ENCODE measurements at places on chromosomes 6 and 20.

DNA sequence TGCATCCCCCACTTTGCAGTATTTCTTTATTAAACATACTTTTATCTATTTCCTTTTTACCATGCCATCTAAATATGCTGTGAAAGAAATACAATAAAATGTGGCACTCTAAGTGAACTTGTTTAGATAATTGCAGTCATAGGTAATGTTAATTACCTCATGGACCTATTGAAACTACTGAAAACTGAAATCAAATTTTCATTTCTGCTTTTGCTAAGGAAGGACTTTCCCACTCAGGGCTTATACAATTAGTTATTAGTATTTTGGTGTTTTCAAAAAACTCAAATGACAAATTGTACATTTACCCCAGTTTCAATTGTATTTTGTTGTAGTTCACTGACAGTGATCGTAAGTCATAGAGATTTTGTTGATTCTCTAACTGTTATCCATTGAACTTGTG, 88.4 kb downstream of the ID4 start:
- DNase-seq, result no peak

- DNase-seq, result no peak
These were observed 542.9 kb upstream of the JAG1 start for GRCh38 chr20:11216451-11217314.

DNA sequence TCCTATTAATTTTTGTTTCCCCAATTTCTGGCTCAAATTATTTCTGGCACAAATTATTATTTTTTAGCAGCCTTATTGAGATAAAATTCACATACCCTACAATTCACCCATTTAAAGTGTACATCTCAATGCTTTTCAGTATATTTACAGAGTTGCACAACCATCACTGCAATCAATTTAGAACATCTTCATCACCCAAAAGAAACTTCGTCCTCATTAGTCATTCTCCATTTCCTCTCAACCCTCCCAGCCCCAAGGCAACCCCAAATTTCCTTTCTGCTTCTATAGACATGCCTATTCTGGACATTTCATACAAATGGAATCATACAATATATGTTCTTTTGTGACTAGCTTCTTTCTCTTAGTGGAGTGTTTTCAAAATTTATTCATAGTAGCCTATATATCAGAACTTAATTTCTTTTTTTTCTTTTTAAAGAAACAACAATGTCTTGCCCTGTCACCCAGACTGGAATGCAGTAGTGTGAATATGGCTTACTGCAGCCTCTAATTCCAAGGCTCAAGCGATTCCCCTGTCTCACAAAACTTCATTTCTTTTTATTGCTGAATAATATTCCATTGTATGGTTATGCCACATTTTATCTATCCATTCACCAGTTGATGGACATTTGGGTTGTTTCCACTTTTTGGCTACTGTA, 84.5 kb downstream of the DNAH8 start:
- no peak for DNase-seq

DNA sequence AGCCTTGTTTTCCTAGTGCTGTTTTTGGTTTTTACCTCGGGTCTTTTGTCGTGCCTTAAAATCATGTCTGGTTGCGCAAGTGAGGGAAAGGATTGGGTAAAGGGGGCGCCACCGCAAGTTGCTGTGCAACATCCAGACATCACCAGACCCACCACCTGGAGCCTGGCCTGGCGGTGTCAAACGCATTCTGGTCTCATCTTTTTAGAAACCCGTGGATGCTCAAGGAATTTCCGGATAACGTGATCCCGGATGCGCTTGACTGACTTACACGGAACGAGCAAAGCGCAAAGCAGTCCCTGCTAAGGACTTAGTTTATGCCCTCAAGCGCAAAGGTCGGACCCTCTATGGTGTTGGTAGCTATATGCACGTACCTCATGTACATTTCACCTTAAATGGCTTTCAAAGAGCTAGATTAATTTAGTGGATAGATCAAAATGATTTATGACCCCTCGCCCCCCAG, 105.2 kb downstream of the OR2B2 start:
- no peak for DNase-seq

DNA sequence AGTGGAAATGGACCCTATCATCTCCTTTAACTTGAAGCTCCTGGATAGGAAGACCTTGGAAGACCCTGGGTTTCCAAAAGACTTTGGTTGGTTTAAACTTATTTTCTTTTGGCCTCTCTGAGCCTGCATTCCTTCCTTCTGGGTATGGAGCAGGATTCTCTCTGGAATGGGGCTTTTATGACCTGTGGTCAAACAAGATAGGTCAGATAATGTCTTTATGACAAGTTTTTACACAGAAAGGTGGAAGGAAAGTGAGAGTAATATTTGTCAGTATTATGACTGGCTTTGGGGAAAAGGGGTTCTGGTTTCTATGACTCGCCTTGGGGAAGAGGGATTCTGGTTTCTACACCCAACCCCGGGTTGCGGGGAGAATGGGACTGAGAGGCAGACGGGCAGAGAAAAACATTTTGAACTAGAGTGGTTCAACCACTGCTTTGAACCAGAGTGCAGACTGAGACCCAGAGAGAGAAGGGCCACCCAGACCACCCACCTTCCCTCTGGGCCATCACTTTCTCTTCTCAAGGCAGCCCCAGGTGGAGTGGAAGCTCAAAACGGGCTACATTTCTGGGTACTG, 37.6 kb upstream of the KCNK5 start:
- no peak for DNase-seq

- DNase-seq, result no peak
These were observed 257.8 kb upstream of the KCNQ5 start for GRCh38 chr6:72363844-72364740.

DNA sequence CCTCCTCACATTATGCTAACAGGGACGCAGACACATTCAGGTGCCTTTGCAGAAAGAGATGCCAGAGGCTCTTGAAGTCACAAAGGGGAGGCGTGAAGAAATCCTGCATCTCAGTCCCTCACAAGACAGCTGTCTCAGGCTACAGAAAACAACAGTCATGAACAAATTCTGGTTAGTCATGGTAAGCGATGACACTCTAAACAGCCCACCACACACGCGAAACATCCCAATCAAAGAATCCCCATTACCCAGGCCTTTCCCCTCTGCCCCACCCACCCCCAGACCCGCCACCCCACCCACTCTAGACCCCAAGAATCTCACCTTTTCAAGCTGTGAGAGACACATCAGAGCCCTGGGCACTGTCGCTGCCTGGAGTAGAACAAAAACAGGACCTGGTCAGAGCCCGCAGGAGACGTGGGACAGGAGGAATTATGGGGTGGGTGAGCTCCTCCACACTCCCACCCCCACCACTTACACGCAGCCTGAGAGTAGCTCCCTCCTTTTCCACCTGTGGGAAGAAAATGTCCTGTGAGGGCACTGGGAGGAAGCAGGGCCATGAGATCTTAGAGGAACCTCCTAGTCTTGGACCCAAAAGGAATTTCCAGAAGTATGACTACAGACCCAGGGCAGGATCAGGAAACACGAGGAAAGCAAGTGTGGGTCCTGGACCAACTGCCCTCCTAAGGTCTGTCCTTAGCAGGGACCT, 2.7 kb downstream of the HLA-B start:
- DNase-seq, result peak; percentile 22

- no peak for DNase-seq
These were observed 35.0 kb downstream of the EDN3 start for GRCh38 chr20:59335377-59335776.

DNA sequence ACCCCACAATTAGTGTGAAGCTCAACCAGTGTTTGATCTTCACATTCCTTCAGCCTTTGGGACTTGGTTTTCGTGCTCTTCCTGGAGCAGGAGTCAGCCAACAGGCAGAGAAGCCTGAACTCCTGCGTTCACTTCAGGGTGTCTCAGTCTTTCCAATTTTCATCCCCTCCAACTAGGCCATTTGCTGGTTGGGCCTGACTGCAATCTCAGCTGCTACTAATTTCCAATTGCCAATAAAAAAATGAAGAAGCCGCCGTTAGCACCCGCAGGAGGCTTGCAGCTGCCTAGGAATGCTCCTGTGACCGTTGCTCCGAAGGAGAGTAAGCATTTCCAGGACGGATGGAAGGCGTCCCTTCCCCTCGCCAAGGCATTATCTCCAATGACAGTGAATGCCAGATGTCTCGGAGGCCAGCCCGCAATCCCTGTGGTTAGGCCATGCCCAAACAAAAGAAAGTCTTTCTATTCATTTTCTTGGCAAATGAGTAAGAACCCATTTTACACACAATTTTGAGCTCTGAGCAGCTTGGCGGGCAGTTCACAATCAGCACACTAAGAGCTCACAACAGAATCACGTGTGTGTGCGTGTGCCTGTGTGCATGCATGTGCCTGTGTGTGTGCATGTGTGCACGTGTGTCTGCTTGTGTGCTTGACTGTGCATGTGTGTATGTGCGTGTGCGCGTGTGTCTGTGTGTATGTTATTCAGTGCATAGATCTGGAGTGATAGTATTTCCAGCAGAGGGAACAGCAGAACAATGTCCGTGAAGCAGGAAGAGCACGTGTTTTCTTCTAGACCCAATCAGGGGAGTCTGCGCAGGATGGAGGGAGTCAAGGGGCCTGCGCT, 301.2 kb downstream of the SMOC2 start:
- DNase-seq, result no peak

DNA sequence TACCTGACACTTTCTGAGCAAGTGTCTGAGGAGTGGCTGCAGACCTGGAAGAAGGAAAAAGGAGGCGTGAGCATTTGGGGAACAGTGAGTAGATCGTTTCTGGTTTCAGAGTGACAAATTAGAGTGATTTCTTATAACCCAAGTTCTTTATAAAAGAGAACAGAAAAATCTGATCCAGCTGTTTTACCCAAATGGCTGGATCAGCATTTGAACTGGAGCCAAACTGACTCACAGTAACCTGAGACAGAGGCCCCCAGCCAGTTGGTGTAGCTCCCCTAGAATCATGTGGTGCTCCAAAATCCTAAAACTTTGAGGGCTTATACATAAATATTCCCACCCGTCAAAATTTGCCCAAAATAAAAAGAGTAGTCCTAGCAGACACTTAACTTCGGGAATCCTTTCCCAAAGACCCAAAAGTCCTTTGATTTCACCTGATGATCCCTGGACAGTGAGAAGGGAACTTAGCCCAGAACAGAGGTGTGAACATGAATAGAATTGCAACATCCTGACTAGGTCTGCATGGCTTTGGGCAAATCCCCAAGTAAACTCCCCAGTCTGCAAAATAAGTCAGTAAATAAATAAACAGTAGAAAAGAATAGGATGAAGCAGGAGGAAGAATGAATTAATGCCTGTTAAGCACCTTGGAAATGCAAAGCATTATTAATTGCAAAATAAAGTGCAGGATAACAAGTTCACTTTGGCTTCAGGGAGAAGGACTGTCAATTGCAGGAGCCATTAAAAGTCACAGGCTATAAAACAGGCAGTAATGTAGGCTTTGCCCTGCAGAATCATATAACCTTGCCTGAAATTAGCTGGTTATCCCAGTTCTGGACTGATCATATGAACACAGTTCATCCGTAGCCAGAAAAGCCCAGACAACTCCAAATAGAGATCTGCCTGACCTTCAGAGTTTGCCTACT, 262.0 kb upstream of the JARID2 start:
- no peak for DNase-seq
